ENCODE measurements at places on chromosomes 6 and 20. TPM values are rescaled to one million over a fixed set of nuclear protein-coding genes. Genes with fewer than 3 reads are reported as not detected.

CD40 gene
- 9.7 TPM for polyA plus RNA-seq

PPARD gene
- polyA plus RNA-seq, result 21.2 TPM

PTCHD4 gene
- polyA plus RNA-seq, result 0.09 TPM

MUC21 gene
- 0.07 TPM for polyA plus RNA-seq

RPS18 gene
- 1,903 TPM for polyA plus RNA-seq

TCFL5 gene
- polyA plus RNA-seq, result 5.2 TPM

DSTN gene
- polyA plus RNA-seq, result 929 TPM

DYNLT2 gene
- polyA plus RNA-seq, result 1.2 TPM

STAU1 gene
- 33.2 TPM for polyA plus RNA-seq

KCTD20 gene
- 12.9 TPM for polyA plus RNA-seq

EPHA7 gene
- polyA plus RNA-seq, result 6.6 TPM

DAAM2 gene
- polyA plus RNA-seq, result 9.9 TPM

C6orf15 gene
- not detected for polyA plus RNA-seq

ISM1 gene
- 1.0 TPM for polyA plus RNA-seq

CABLES2 gene
- 10.9 TPM for polyA plus RNA-seq

CTAGE9 gene
- polyA plus RNA-seq, result not detected

SNX21 gene
- polyA plus RNA-seq, result 23.5 TPM

PIGU gene
- 18.9 TPM for polyA plus RNA-seq

PPP1R3G gene
- polyA plus RNA-seq, result 10.9 TPM
